ENCODE measurements at places on chromosomes 11 and 22. TPM values are rescaled to one million over a fixed set of nuclear protein-coding genes. Genes with fewer than 3 reads are reported as not detected.

Gene ACR
- total RNA-seq = not detected

Gene OR11H1
- not detected for total RNA-seq

Gene RASGRP2
- total RNA-seq = not detected

Gene TMEM86A
- total RNA-seq = 0.27 TPM

Gene SLC1A2
- 23.6 TPM for total RNA-seq

DNA sequence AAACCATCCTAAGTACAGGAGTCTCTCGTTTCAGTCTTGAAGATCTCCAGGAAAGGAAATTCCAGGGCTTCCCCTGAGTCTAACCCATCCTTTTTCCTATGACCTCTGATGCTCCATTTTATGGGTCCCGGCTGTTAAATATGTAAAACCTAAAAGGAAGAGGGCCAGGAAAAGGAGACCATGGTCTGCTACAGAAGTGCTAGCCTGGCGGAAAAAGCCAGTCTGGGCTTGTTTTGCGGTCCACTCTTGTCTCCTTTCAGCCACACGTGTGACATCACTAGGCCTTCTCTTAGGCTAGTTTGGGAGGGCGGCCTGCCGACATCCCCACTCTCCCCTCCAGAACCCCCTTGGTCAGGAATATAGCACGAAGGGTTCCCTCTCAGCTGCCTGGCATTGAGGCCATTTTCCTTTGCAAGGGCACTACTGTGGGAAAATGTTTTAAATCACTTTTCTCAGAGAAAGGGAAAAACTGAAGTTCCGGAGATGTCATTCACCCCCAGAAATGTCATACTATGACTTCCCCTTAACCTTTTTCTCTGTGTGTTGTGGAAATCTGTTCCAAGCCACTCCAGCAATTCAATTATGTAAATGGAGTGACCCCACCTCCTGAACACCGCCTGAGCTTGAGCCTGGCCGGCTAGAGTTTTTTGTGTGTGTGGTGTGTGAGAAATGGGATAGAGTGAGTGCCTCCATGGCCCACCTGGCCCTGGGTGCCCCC lies 86.9 kb downstream of the UBASH3B start:
- no peak for DNase-seq

- DNase-seq = no peak
Observed at GRCh38 chr11:22707119-22707899, 40.9 kb downstream of the GAS2 start.

GRCh38 chr22:37526376-37526775 lies 7.2 kb upstream of the CARD10 start:
- DNase-seq = peak; percentile 59

DNA sequence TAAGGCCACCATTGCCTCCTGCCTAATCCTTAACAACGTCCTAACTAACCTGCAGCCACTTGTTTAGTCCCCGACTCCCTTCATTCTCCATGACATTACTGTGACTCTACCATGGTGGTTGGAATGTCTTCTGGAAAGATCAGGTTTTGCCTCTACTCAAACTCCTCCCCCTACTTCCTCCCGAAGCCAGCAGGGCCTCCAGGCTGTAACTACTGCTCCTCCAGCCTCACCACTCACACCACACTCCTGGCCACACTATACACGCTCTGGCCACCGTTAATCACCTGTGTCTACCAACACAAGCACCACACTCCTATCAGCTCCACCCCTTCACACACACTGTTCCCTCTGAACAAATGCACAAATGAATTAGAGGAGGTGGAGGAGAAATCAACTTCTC lies 69.2 kb downstream of the PACSIN2 start:
- no peak for DNase-seq

DNA sequence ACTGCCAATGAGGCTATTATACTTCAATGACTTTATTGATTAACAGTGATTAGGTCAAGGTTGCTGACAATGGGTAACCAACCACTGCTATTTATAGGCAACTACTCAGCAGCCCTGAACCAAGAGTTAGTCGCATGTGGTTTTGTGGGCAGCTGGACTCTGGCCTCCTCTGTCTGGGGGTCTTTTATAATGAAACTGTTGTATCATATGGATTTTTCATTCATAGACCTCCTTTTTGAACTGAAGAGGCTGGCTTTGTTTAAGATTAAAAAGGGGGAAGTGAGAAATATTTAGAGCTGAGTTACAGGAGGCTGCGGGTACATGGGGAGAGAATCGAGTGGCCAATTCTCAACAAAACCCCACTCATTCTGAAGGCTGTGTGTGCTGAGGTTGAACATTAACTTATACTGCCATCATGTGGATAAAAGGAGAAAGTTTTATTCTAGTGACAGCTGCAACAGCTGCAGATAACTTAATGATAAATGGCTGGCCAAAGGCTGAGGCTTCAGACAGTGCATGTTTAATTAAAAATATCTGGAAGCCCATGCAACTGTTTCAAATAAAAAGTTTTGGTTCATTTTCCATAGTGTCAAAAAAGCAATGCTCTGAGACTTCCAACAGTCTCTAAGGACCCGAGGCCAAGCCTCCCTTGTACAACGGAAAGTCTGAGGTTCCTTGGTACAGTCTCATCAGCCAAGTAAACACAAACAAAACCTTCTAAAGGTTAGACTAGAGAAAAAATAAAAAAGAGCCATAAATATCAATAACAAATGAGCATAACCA lies 682.6 kb downstream of the KCNA4 start:
- DNase-seq = peak; percentile 84

DNA sequence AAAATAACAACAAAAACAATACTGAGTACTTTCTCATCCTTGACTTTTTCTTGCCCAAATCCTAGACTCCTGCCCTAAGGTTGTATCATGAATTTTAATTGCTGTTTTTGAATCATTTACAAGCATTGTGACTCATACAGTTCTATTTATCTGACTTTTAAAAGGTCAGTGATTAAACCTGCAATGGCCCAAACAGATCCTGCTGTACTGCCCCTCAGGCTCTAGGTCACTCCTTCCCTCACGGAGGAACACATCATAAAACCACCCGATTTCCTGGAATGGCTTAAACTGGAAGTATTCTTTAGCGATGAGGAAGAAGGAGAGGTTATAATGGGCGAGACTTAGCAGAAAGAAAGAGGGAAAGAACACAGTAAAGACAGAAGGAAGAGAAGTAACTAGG lies 12.3 kb downstream of the ARFGAP3 start:
- DNase-seq = peak; percentile 25

DNA sequence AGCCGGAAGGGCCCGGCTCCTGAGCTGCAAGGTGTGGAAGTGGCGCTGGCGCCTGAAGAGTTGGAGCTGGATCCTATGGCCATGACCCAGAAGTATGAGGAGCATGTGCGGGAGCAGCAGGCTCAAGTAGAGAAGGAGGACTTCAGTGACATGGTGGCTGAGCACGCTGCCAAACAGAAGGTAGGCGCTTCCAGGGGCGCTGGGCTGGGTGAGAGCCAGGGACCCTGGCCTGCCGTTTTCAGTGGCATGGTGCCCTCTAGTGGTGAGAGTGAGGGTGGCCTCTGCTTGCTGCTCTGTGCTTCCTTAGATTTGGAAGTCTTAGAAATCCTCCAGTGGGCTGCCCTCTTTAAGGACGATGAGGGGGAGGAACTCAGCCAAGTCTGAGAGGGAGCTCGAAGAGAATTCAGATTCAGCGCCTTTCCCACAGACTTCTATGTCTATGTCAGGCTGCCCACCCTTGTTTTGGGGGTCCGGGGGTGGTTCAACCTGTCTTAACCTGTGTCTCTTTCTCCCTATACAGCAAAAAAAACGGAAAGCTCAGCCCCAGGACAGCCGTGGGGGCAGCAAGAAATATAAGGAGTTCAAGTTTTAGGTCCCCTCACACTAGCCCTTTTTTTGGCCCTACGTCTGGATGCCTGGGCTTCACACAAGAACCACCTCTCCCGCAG lies 1.8 kb upstream of the PACS1 start:
- DNase-seq = peak; percentile 73

DNA sequence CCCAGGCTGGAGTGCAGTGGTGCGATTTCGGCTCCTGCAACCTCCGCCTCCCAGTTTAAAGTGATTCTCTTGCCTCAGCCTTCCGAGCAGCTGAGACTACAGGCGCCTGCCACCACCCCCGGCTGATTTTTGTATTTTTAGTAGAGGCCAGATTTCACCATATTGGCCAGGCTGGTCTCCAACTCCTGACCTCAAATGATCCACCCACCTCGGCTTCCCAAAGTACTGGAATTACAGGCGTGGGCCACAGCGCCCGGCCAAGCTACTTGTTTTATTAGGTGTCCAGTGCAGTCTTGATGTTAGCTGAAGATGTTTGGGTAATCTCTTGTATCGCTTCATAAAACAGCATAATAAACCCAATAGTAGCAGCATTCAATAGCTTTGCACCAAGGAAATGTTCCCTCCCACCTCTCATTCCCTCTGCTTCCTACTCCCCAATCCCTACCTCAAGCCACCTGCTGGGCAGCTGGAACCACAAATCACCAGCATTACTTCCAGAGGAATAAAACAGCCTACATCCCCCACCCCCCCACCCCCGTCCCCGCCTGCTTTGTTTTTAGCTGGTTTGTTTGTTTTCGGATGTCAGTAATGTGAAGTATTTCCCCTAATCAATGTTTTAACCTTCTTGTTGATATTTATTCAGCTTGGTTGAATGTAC lies 11.0 kb upstream of the GRIK4 start:
- DNase-seq = no peak

GRCh38 chr11:126410649-126411048 lies 55.2 kb downstream of the ST3GAL4 start:
- peak; percentile 71 for DNase-seq

Data from fibroblast of the aortic adventitia (primary cell).